ENCODE measurements at places on chromosomes 7 and 10. TPM values are rescaled to one million over a fixed set of nuclear protein-coding genes. Genes with fewer than 3 reads are reported as not detected.

DNA sequence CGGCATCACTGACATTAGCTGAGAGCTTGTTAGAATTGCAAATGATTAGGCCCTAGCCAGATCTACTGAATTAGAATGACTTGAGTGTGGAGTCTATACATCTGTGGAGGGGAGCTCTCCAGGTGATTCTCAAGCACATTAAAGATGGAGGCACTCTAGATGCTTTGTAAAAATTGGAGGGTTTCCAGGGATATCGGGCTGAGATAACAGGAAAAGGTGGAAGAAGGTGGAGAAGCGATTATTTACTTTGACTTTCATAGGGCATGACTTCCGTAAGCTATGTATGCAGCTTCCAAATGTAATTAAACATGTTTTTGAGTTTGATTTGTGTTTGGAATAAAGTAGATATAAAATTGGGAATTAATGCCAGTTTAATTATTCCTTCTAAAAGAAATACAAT is 235.0 kb upstream of the PTN start:
- DNase-seq: no peak

TMEM60 gene
- total RNA-seq: 5.3 TPM

DNA sequence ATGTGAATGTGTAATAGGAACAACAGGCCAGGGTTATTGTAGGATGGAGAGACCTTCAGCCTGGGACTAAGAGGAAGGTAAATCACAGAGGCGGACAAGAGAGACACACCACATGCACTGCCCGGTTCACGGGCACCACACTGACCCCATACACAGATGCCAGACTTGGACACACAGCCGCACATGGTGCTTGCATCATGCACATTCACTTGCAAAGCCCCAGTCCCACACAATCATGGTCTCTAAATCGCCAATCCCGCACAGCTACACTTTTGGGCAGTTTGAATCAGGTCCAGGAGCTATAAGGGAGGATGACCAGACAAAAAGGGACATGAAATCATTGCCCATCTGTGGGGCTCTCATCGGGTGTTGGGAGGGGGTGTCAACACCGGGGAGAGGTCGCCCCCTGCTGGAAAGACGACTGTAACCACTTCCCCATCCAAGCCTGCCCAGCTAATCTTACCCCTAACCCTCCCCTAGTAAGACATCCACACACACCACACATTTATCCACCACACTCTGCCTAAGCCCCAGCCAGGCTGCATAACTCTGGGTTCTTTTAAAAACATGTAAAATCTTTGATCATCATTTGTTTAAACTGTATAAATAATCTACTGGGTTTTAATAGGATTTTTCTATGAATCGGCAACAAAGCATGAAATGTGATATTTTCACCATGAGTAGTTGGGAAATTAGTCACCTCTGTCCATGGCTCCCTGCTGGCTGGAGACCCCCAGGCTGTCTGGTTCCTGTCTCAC is 40.5 kb upstream of the SLF2 start:
- no peak for DNase-seq

GRCh38 chr10:47133871-47134570 is 166.0 kb upstream of the GDF10 start:
- no peak for DNase-seq

PRR15 gene
- not detected for total RNA-seq

ADCYAP1R1 gene
- 0.65 TPM for total RNA-seq

PRPS1L1 gene
- total RNA-seq: not detected

- DNase-seq: no peak
Measured at GRCh38 chr10:97870990-97871389, 21.3 kb downstream of the GOLGA7B start.

ANXA8 gene
- 1.7 TPM for total RNA-seq

TFR2 gene
- 689 TPM for total RNA-seq

DNA sequence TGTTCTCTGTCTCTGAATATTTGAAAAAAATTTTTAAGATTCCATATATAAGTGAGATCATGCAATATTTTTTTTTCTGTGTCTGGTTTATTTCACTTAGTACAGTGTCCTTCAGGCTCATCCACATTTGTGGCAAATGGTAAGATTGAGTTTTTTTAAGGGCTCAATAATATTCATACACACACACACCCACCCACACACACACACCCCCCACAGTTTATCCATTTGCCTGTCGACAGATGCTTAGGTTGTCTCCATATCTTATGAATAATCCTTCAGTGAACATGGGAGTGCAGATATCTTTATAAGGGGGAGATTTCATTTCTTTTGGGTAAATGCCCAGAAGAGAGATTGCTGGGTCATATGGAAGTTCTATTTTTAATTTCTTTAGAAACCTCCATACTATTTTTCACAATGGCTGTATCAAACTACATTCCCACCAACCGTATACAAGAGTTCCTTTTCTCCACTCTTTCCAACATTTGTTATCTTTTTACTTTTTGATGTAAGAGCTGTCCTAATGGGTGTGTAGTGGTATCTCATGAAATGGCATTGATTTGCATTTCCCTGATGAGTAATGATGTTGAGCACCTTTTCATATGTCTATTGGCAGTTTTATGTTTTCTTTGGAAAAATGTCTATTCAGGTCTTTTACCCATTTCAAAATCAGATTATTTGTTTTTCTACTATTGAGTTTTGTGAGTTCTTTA is 35.0 kb downstream of the AUTS2 start:
- no peak for DNase-seq

- DNase-seq: no peak
Measured at GRCh38 chr7:78620920-78621319, 822.3 kb downstream of the PHTF2 start.

- no peak for DNase-seq
Measured at GRCh38 chr7:134201569-134202261, 74.6 kb downstream of the LRGUK start.

PAX4 gene
- not detected for total RNA-seq

GRCh38 chr7:21891291-21891690 is 54.4 kb downstream of the CDCA7L start:
- DNase-seq: no peak

DNA sequence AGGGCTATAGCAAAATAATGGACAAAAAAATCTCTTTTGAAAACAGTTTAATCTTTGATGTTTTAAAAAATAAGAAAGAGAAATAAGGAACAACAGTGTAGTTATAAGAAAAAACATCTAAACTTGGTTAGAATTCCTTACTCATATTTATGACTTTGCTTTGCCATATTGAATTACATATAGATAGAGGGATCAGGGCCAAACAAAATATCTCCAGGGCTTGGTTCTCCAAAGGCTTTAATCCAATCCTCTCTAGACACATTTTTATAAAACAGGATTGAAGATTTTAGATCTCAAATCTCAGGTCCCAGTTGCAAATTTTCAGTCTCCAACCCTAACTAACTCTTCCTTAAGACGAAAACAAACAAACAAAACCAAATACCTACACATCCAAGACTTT is 72.6 kb upstream of the RHOBTB1 start:
- no peak for DNase-seq

- no peak for DNase-seq
Measured at GRCh38 chr10:132910901-132911785, 31.2 kb downstream of the CFAP46 start.

- no peak for DNase-seq
Measured at GRCh38 chr10:87000491-87000890, 19.6 kb upstream of the FAM25A start.

TMEM225B gene
- 0.18 TPM for total RNA-seq

DNA sequence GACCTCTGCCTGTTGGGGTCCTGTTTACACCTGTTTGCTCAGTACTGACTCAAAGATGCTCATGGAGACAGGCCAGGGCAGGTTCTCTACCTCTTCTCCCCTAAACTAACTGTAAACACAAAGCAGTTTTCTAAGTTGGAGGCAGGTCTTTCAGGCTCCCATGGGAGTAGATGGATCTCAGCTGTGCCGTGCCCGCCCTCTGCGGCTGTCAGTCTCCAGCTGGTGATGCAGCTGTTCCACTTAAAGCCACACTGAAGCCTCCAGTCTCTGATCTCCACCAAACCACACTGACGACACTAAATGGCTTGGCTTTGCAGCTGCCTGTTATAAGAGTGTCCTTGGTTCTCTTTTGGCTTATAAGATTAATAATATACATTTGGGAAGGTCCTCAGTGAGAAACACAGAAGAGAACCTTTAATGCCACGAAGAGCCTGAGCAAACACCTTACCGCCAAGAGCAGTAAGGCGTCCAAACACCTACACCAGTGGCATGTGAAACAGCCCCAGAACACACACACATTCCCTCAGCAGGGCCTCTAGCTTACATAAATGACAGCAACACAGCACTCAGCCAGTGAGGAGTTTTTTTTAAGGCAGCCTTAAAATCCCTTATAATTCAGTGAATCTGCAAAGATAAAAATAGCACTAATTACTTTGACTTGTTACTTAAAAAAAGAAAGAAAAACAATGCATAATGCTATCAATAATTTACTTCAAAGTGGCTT is 60.4 kb upstream of the KCNIP2 start:
- no peak for DNase-seq

TLX1 gene
- total RNA-seq: 1.3 TPM

GRCh38 chr7:40057292-40057691 is 77.1 kb downstream of the MPLKIP start:
- DNase-seq: no peak

- DNase-seq: no peak
Measured at GRCh38 chr7:12357508-12357907, 46.2 kb downstream of the VWDE start.

FAM25G gene
- not detected for total RNA-seq

DNA sequence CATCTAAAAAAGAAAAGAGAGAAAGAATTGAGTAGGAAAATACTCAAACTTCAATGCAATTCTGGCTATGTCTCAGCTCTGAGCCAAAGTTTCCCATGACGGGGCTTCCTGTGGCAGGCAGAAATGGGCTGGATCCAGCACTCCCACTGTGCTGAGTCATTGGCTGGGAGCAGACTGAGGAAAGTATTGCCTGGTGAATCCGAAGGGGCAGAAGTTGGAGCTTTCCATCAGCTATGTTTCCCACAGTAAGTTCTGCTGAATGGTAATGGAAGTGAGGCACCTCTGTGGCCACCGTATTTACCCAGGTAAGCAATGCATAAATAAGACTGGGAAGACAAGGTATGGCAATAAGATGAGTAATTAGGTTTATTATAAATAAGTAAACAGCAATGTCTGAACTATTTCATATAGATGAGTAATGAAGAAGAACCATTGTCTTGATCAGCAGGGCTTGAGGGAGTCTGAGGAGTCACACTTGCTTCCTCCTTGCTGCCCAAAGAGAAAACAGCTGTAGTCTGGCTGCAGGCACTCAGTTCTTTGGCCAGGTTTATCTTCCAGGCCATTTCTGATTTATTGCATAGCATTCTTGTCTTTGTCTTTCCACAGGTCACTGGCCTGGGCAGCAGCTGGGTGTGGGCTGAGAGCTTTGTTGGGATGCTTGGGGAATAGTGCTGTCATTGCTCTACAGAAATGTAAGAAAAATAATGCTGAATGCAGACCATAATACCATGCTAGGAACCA is 255.3 kb downstream of the DNAJB9 start:
- DNase-seq: no peak

DNA sequence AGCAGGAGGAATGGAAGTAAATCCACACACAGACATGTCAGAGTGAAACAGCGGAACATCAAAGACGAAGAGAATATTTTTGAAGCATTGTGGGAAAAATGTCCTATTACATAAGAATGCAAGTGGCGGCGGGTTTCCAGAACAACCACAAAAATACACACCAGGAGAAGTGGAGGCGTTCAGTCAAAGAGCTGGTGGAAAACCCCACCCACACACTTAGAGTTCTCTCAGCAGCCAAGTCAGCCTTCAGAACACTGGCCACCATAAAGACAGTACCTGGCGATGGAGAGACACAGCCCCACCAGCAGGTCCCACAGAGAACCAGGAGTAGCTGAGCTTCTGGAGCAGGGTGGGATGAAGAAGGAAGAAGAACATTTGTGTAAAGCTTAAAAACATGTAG is 23.7 kb downstream of the NKX6-2 start:
- no peak for DNase-seq

CH25H gene
- total RNA-seq: 0.10 TPM

- DNase-seq: no peak
Measured at GRCh38 chr10:88274286-88274685, 308.8 kb downstream of the RNLS start.

FOXP2 gene
- 4.4 TPM for total RNA-seq

DNA sequence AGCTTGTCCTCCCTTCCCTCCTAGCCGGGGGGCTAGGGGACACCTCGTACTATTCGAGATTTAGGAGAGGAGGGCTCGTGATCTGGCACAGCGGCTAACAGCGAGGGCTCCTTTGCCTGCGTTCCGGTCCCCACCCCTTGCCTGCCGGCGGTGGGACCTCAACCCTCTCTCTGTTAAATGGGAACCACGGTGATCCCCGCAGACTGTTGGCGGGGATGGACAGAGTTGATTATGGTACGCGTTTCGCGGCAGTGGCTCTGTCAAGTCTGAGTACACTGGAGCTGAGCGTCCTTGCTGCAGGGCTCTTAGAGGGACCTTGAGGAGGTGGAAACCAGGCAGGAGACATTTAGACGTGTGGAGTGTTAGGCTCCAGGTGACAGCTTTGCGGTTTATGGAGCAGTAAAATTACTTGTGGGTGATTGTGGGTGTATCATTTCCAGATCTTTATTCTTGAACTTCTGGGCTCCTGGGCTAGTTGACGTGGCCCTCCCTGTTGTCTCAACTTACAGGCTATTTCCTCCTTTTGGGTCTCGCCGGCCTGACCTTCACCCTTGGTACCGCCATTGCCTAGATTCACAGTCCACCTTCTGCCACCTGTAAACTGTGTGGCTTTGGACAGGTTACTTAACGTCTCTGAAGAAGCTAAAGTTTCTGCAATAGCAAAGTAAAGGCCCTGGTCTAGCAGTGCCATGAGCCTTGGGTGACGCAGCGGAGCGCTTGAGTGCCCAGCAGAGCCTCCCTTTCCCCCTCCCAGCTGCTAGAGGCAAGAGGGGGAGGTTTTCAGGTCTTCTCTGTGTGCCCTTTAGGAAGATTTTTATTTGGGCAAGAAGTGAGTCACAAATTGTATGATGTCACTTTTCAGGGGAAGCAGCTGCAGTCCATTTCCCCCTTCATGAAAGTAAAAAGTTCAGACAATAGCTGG is 739 bp downstream of the CASP7 start:
- DNase-seq: peak; percentile 58
